ENCODE measurements at places on chromosomes 6 and 20.
A peak's percentile ranks its signal among the peaks of the same experiment; 100 is the strongest.

GRCh38 chr6:112936504-112936903 lies 589.4 kb downstream of the RFPL4B start:
- H3K36me3 ChIP-seq, result no peaks in the 10 kb centered on the region
- no peaks in the 10 kb centered on the region for H3K27me3 ChIP-seq
- H3K4me1 ChIP-seq, result no peaks in the 10 kb centered on the region
- no peak for DNase-seq

DNA sequence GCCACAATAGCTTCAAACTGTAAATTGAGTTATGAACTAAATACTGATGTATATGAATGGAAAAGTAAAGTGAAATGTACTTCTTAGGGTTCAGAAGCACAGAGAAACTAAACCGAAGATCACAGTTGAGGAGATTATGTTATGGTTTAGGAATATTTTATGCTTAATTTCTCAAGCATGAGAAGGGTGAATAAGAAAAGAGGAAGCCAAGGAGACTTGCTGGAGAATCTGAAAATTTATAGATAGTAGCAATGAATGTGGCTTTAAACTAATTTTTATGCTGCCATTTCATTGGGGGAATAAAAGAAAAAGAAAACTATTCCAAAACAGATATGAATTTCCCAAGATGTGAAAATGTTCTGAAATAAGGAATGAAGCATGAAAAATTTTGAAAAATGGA lies 5.6 kb downstream of the ANKS1A start:
- no peak overlapping the region for H3K4me3 ChIP-seq
- H3K27ac ChIP-seq, result no peak overlapping the region
- H3K4me1 ChIP-seq, result peaks cover 12% of the 10 kb centered on the region
- no peaks in the 10 kb centered on the region for H3K27me3 ChIP-seq
- no peak for DNase-seq

- H3K36me3 ChIP-seq, result no peaks in the 10 kb centered on the region
- H3K27me3 ChIP-seq, result no peaks in the 10 kb centered on the region
- no peak overlapping the region for H3K27ac ChIP-seq
Observed at GRCh38 chr6:68559716-68560115, 75.4 kb upstream of the ADGRB3 start.

- H3K27me3 ChIP-seq, result peaks cover 36% of the 10 kb centered on the region
- H3K4me1 ChIP-seq, result peaks cover 16% of the 10 kb centered on the region
- no peaks in the 10 kb centered on the region for H3K36me3 ChIP-seq
- DNase-seq, result peak; percentile 59
- no peak overlapping the region for H3K27ac ChIP-seq
- peak overlapping the region; percentile 63 for H3K4me3 ChIP-seq
Observed at GRCh38 chr6:10404107-10404798, 10.6 kb downstream of the TFAP2A start.

DNA sequence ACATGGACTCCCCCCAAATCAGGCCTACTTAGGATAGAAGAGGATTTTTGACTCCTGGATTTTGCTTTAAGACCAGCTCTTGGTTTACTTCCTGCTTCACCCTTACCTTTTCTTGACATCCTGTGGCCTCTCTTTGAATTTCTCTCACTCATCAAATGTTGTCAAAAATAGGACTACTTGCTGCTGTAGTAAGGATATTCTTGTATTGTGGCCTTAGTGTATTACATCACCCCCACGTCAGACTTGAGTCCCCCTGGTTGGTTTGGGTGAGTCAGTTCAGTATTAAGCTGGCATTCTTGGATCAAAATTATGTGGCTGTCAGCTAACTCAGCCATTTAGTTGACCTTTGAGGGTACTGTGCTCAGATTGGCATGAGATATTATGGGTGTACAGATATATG lies 1.1 kb downstream of the TPX2 start:
- no peak overlapping the region for H3K27ac ChIP-seq
- peaks cover 18% of the 10 kb centered on the region for H3K4me1 ChIP-seq
- no peak for DNase-seq
- H3K27me3 ChIP-seq, result no peaks in the 10 kb centered on the region

All from CD4-positive, alpha-beta T cell (primary cell).